Progenitor cell of endocrine pancreas (in vitro differentiated cells): ENCODE measurements at places on chromosomes 1 and 21.

DNA sequence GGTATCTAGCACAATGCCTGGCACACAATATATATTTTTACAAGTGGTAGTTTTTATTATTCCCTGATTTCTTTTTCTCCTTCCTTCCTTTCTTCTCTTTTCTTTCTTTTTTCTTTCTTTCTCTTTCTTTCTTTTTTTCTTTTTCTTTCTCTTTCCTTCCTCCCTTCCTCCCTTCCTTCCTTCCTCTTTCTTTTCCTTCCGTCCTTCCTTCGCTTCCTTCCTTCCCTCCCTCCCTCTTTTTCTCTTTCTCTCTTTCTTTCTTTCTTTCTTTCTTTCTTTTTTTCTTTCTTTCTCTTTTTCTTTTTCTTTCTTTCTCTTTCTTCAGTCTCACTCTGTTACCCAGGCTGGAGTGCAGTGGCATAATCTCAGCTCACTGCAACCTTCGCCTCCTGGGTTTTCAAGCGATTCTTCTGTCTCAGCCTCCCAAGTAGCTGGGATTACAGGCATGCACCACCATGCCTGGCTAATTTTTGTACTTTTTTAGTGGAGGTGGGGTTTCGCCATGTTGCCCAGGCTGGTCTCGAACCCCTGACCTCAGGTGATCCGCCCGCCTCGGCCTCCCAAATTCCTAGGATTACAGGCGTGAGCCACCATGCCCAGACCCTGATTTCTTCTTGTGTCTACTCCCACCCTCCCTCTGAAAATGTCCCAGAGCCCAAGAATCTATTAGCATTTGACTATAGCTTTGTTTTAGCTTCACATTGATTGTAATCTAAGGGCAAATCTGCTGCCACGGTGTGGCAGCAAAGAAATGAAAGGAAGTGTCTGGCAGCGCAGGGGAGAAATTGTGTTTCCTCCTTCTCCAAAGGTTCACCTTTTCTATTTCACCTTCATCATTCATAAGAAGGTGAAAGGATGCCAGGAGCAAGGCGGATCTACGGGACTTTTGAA is 19.9 kb upstream of the ABCB10 start:
- DNase-seq: no peak

DNA sequence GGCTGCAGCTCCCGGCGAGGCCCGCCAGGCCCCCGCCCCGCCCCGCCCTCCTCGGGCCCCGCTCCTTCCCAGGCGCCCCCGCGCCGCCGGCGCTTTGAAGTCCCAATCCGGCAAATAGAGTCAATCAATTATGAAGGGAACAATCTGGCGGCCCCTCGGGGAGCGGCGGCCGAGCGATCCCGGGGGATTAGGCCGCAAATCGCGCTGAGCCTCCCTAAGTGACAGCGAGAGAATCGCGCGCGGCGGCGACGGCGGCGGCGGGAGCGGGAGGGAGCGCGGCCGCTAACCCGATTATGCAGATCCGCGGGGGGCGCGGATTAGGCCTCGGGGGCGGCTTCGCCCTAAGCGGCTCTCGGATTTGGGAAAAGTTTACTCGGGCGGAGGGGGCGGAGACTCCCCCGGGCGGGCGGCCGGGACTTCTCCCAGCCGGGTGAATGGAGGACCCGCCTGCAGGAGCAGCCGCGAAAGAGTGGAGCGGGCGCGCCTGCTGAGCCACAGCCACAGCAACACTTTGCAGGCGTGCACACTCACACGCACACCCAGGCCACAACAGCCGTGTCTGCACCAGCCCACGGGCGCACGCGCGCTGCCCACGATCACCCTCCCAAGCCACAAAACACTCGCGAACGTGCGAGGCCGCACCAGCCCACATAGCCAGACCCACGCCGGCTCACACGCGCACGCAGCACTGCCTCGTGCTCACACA is 23.0 kb upstream of the DMBX1 start:
- no peak for DNase-seq

DNA sequence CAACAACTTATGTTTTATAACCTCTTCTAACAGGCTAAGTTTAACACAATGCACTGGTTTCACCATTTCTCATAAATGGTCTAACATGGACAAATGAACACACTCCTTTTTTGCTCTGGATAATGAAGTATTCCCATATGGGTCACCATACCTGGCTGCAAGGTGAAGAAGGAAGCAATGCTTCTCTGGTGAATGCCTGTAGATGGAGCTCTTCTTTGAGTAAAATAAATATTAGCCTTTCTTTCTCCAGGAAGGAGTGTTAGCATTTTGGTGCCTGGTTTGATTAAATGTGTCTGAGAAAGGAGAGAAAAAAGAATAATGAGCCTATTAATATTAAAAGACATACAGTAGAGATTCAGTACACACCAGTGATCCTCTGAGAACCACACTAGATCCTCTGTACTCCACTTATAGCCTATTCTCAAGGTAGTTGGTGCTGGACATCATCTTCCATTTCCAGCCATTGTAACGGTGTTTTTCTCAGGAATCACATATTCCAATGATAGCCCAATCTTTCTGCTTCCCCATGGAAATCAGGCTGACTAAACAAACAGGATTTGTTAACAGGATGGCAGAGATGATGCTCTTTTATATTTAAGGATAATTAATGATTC is 17.6 kb downstream of the MTFR1L start:
- DNase-seq: no peak

GRCh38 chr1:12475101-12475500 is 142.9 kb downstream of the DHRS3 start:
- DNase-seq: no peak

DNA sequence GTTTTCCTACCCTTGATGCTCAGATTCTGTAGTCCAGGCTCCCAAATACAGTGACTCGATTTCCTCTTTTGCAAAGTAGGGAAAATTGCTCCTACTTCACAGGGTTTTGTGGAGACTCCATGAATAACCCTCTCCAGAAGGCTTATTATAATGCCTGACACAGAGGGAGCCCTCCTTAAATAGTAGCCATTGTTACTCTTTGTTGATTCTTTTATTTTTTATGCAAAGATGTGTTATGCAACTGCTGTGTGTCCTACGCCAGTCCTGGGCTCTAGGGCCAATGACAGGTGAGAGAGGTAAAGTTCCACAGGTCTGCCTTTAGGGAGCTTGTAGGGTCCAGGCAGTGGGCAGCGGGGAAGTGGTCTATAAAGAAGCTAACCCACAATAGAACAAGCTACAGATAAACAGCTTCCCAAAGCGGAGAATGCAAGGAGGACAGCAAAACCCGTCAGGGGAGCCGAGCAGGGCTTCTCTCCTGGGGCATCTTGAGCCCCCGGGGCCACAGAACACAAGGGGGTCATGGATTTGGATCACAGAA is 1.5 kb downstream of the AADACL3 start:
- no peak for DNase-seq

- DNase-seq: no peak
These were observed 123.2 kb downstream of the NR5A2 start for GRCh38 chr1:200150721-200151120.

DNA sequence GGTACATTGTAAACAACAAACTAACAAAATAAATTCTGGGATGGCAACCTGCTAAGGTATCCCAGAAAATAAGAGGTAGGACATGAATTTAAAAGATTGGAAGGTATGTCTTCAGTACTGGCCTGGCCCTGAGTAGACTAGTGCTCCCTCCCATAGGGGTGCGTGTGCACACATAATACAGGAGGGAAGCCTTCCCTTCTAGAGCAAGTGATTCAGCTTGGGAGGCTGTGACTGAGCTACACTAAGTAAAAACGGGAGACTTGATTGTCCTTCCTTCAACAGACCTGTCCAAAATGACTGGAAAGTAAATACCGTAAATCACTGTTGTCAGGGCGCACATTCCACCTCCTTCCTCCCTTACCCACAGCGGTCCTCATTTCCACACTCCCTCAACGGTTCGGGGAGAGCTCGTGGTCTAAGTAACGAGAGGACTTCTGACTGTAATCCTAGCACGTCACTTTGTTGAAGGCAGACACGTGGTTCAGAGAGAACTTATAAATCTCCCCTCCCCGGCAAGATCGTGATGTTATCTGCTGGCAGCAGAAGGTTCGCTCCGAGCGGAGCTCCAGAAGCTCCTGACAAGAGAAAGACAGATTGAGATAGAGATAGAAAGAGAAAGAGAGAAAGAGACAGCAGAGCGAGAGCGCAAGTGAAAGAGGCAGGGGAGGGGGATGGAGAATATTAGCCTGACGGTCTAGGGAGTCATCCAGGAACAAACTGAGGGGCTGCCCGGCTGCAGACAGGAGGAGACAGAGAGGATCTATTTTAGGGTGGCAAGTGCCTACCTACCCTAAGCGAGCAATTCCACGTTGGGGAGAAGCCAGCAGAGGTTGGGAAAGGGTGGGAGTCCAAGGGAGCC is at the start of gene TGFB2:
TSS of gene TGFB2 (plus strand) at position 523 of the 859 bp plus-strand sequence. CDS start 1,366 bp downstream, outside the sequence.
- no peak for DNase-seq

DNA sequence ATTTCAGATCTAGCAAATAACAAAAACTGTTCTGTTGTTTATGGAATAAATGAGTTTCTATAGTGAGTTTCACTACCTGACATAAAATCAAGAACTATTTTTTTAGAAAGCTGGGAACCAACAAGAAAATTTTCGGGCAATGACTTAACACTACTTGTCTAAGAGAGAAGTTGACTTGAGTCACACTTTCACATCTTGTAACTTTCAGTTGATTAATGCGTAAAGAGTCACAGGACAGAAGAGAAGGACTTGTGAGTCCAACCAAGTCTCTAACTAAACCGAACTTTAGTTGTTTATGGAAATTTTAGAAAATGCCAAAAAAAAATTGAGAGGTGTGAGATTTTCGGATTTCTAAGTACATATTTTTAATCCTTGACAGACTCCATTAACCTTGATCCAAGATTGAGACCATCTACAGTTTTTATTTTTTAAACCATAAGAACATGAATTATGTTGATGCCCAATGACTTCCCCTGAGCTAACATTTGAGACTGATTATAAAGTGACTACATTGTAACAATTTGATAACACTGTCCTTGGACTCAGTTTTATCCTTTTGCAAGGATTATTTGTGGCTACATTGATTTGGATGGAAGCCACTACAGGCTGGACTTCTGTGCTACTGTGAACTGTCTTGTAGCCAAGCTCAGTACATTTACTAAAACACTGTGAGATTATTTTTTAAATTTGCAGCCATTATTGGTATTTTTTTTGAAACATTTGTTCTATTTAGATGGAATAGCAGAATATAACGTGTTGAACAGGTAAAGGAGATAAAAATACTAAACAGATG is 284.0 kb downstream of the PTPRC start:
- DNase-seq: no peak

- no peak for DNase-seq
These were observed 37.0 kb upstream of the TMEM52 start for GRCh38 chr1:1956101-1956500.

DNA sequence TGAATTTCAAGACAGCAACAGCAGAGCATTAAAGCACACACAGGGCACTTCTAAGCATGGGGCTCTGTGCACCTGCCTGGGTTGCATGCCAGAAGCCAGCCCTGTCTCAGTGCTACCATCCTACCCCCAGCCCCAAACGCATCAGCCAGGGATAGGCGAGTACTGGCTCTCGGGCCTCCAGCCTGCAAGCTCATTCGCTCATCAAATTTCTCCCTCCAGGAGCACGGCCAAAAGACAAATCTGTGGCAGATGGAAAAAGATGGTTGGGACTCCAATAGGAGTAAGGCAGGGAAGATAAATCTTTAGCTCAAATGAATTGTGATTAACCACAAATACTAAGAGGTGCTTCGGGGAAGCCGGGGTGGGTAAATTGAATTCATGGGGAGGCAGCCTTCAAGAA is 189.6 kb downstream of the KAZN start:
- no peak for DNase-seq

DNA sequence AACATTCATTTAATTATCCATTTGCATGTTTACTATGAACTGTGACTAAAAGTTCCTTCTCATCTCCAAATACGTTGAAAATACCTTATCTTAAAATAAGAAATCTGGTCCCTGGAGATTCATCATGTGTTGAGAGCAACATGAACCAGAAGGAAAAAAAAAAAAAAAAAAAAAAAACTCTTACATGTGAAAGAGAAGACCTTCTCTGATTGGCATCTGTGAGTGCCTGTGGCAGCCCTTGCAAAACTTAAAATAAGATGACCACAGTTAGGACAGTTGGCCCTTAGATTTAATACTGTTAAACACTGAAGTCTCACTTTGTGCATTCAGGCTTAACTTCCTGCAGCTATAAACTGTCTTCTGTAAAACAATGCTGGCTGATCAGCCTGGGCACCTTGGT is 1395.2 kb upstream of the ADGRL4 start:
- no peak for DNase-seq

GRCh38 chr1:160346958-160347357 is 3.8 kb downstream of the NCSTN start:
- DNase-seq: no peak

DNA sequence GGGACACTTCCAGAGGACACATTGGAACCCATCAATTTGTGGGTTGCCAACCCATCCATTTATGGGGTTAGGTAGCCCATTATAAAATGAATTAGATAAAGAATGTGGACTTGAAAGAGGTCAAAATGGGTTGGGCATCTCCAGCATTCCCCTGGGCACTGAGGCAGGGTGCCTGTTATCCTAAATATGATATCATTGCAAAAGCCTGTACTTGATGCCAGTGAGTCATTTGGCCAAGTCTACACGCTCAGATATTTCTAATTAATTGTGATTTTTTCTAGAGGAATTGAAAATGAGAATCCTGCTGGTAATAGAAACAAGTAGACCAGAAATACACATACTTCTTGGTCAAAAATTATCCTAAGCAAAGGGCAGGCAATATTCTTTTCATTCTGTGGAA is 21.9 kb upstream of the NBL1 start:
- no peak for DNase-seq

GRCh38 chr1:80769208-80769750 is 1031.5 kb upstream of the ADGRL2 start:
- DNase-seq: no peak

- DNase-seq: no peak
These were observed 65.4 kb downstream of the VWA5B1 start for GRCh38 chr1:20355828-20356735.

GRCh38 chr1:109616391-109616790 is 3.0 kb downstream of the GNAT2 start:
- no peak for DNase-seq

GRCh38 chr1:54811066-54811465 is 9.9 kb upstream of the TTC22 start:
- DNase-seq: no peak

GRCh38 chr1:150549496-150550221 is 451 bp downstream of the ADAMTSL4 start:
- no peak for DNase-seq

DNA sequence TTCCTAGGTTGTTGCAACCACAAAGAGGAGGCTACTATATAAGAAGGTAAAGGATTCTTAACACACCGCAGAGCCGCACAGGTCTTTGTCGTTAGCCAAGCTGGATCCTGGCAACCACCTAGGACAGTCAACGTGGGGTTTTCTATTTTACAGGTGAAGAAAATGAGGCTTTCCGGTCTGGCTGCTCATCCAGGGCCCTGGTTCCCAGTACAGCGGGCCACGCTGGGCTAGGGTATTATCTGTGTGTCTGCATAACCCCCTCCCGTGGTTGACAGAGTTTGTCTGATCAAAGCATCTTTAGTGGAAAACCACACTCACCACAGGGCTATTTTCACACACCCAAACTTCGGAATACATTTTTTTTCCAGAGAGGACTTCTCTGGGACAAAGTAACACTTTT is 39.0 kb upstream of the PDE9A start:
- DNase-seq: no peak

- DNase-seq: no peak
These were observed 462.4 kb upstream of the RGS18 start for GRCh38 chr1:191695865-191696264.
